B cell (primary cell): ENCODE measurements at places on chromosomes 7 and 10.

- no peak for DNase-seq
These were observed 81.2 kb upstream of the SORCS3 start for GRCh38 chr10:104559935-104560334.

DNA sequence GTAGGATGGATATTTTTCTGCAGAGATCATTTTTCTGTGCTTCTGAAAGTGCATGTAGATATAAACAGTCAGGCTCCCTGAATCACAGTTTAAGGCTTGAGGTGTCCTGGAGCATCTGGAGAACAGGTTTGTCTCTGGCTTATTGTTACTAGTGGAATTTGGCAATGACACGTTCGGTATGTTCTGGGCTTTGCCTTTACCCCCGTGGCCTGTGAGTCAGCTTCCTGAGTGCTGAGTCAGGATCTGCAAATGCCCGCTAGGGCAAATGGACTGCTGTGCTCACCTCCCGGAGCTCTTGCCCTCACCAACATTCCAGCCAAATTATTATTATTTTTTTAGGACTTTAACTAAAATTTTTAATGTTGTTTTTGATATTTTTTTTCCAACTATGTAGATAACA lies 192.5 kb upstream of the PRSS1 start:
- DNase-seq = no peak

GRCh38 chr7:116753130-116753529 lies 81.1 kb downstream of the MET start:
- DNase-seq = no peak

GRCh38 chr7:142835487-142835886 lies 19.4 kb upstream of the EPHB6 start:
- no peak for DNase-seq

GRCh38 chr7:137488038-137488437 lies 144.5 kb upstream of the PTN start:
- no peak for DNase-seq

GRCh38 chr7:46625032-46625431 lies 704.0 kb upstream of the IGFBP3 start:
- no peak for DNase-seq

DNA sequence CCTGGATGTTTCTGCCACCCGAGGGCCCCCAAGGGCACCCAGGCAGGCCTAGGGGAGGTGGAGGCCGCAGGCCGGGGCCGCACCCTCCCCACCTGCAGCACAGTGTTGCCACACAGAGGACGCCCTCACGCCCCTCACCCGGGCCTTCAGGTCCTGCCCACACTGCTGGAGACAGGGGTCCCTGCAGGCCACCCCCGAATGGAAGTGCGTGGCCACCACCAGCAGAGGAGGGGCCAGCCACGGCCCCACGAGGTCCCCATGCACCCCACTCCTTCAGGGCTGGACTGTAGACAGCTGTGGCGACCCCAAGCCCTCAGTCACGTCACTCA lies 35.4 kb downstream of the ADAP1 start:
- DNase-seq = no peak

DNA sequence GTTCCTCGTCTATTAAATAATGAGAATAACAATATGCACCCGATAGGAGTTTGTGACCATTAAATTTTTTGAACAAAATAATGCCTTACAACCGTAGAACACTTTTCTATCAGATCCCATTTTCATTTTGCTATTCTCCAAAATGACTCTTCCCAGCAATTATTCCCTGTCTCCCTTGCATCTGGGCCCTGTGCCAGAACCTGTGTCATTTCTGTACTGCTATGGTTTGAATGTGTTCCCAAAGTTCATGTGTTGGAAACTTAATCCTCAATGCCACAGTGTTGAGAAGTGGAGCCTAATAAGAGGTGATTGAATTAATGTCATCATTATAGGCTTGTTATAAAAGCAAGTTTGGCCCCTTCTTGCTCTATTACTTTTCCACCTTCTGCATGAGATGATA lies 33.2 kb upstream of the SMNDC1 start:
- no peak for DNase-seq

DNA sequence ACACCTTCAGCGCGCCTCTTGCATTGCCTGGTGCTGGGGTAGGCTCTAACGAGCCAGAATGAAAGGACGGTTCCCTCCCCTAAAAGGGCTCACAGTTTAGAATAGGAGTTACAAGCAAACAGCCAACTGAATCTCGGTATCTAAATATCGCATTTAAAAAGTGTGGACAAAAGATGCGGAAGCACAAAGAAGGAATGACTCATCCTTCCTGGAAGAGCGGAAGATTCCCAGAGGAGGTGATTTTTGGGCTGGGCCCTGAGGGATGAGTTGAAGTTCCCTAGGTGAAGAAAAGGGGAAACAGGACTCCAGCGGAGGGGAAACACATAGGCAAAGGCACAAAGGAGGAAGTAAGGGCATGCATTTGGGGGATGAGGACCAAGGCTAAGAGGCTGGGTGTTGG lies 29.9 kb downstream of the SRRM3 start:
- no peak for DNase-seq

DNA sequence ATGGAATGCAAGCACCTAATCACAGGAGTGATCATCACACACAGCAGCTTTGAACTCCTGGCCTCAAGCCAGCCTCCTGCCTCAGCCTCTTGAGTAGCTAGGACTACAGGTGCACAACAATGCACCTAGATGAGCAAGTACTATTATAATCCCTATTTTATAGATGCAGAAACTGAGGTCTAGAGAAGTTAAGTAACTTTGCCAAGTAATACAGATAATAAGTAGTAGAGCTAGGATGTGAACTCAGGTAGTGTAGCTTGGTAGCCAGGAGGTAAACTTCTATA lies 33.7 kb downstream of the DNAJC12 start:
- DNase-seq = no peak

GRCh38 chr10:131749767-131750142 lies 151.1 kb upstream of the PPP2R2D start:
- DNase-seq = no peak

DNA sequence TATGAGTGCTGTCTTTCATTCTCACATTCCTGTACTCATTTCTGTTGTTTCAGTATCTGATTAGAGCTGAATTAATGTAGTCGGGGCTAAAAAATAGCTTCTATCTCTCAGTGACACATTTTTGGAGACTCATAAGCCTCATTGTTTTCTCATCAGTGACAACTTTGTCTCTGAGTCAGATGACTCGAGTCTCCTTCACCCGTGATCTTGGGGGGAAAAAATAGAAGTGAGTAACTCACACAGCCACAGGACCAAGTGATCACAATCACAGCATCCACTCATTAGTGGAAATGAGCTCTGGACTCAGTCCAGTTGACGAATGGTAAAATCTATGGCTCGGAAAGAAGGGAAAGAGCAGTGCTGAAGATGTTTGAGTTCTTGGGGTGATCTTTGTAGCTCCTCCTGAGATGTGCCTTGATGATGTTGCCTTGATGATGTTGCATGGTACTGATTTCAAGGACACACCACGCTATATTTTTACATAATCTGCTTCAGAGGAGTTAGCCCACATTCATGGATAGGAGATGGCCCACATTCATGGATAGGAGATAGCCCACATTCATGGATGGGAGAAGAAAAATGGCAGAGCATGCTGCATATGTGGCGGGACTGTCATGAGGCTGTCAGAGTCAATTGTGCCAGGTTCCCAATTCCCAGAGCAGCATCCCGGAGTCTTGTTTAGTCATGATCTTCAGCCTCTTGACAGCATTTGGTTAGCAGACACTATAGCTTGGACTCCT lies 214.7 kb downstream of the CELF2 start:
- DNase-seq = no peak

DNA sequence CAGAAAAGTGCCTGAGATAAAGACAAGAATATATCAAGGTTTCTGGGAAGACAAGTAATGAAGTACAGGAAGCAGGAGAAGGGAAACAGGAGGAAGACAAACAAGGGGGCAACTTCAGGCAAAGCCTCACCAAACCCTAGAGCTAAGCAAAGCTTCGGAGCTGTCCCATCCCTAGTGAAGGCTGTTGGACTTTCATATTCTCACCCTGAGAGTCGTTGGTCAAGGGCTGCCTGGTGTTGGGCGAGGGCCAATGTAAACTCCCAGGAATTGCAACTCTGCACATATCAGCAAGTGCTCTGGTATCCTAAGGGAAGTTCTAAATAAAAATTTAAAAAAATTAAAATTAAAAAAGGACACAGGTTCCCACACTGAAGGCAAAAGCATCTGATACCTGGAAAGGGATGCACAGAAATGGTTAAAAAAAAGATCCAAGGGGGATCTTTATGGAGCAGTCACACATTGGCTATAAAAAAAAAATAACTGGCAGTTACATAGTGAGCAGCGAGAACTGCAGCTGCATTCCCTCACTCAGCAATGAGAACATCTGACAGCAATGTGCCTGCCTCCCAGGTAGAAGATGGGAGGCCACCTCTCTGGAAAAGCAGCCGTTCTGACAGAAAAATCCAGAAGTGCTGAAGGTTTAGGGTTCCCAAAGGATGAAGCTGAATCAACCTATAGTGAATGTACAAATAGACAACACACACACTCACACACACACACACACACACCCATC lies 304.7 kb downstream of the WDR11 start:
- no peak for DNase-seq

DNA sequence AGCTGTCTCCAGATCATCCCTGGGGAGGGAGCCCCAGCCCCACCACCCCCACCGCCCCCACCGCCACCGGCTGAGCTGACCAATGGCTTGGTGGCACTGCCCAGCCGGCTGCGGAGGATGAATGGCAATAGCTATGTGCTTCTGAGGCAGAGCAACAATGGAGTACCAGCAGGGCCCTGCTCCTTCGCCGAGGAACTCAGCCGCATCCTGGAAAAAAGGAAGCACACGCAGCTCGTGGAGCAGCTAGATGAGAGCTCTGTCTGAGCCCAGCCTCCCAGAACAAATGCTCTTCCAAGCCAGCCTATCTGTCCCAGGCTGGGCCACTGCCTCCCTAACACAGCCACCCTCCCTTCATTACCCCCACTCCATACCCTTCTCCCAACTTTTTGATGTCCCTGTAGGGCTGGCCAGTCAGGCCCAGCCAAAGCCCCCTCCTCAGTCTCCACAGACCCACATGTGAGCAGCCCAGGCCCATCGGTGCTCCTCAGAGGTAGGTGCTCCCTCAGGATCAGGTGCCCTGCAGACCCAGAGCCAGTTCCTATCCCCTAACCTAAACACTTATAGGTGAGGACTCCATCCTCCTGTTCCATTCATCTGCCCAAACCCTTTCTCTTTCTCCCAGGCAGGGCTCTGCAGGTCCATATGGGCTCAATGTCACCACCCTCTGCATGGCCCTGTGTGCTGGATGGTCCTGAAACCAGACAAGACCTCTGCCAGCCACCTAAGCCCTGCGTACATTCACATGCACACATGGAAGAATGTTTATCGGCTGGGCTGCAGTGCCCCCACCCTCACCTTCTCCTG lies 3.2 kb downstream of the MRPL43 start:
- no peak for DNase-seq

DNA sequence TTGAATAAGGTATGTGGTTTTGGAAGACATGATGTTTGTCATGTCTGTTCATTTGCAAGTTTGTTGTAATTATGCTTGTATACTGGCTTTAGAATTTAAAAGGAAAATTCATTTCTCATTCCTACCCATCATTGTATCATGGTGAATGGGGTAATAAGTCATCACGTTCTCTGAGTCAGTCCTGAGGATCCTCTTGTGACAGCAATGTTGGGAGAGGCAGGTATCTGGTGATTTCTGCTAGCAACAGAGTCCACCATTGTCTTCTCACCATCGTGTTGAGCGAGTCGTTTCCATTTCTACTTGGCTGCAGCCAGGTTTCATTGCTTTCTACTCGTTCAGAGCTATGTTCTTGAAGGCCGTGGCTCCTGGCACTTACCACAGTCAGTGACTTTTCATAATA lies 16.3 kb downstream of the CUL1 start:
- no peak for DNase-seq

DNA sequence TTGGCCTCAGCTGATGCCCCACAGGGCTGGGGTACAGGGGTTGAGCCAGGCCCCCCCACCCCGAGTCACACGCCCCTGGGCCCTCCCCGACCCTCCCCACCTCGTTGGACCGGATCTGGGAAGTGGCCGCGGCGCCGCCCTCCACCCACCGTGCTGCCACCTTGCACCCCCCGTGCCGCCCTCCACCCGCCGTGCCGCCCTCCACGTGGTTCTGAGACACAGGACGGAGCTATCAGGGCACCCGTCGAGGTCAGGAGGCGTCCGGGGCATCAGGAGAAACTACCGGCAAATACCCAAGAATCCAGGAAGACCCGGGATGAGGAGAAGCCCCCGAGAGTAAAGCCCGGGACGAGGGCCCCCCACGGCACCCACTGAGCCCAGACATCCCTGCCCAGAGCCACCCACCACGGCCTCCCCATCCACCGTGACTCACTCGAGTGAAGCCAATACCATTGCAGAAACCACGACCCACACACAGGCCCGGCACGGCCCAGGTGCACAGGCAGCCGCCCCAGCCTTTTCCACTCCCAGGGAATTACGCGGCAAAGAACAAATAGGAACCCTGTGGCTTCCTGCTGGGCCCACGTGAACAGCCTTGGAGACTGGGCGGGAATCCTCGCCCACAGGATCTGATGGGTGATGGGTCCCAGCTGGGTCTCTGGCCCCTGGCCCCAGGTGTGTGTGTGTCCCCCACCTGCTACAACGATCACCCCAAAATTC lies 34.0 kb downstream of the ADAP1 start:
- DNase-seq = no peak

- DNase-seq = no peak
These were observed 24.9 kb downstream of the C10orf71 start for GRCh38 chr10:49323896-49324270.

DNA sequence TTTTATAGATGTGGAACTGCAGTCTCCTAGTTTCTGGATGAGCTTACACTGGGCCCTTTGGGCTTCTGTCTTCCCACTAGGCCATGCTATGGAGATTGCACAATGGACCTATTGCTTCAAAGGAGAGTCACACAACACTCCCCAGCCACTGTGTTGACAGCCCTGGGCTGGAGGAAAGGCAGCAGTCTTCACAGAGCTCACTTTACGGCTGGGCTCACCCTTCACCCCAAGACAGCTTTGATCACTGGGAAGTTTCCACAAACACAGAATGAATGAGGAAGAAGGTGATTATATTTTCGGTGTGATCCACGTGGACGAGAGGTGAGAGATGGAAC lies 92.7 kb upstream of the GDF10 start:
- no peak for DNase-seq

DNA sequence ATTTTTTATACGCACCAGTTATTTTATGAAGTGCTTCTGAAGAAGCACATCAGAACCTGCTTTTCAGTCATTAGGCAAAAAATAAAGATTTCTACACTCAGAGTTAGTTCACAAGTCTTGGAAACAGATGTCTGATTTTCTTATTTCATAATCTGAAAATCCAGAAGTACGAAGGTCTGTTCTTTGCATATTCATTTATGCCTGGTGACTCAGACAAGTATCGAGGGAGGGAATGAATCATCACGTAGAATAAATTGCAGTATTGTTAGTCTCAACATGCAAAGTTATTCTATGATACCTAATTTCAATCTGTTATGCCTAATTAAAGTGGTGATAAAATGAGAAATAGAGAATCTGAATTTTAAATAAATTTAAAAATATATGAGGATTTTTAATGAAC lies 113.6 kb upstream of the SEM1 start:
- no peak for DNase-seq

- DNase-seq = peak; percentile 59
These were observed at the start of gene PLAU for GRCh38 chr10:73910764-73911552. Gene PLAU (plus strand): TSS chr10:73911132. CDS start chr10:73911556, 424 bp downstream.
